ENCODE measurements at places on chromosomes 1 and 21.

DNA sequence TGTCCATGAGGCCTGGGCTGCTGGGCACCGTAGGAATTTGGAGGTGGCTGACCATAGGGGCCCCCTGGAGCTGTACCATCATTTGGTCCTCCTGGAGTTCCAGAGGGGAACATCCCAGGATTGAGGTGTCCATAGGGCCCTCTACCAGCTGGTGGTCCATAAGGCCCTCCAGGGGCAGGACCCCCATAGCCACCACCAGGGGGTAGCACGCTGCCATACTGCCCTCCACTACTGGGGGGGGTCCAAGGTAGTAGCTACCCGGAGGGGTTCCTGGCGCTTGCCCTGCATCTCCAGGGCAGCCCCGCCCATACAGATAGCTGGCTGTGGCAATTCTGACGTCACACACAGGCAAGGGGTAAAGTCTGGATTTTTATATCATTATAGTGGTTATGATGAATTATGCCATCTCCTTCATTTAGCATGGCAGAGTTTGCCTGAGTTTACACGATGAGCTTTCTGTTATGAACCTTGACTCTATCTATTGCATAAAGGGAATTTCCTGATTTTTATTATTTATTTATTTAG is 13.2 kb downstream of the MDM4 start:
- DNase-seq: no peak

DNA sequence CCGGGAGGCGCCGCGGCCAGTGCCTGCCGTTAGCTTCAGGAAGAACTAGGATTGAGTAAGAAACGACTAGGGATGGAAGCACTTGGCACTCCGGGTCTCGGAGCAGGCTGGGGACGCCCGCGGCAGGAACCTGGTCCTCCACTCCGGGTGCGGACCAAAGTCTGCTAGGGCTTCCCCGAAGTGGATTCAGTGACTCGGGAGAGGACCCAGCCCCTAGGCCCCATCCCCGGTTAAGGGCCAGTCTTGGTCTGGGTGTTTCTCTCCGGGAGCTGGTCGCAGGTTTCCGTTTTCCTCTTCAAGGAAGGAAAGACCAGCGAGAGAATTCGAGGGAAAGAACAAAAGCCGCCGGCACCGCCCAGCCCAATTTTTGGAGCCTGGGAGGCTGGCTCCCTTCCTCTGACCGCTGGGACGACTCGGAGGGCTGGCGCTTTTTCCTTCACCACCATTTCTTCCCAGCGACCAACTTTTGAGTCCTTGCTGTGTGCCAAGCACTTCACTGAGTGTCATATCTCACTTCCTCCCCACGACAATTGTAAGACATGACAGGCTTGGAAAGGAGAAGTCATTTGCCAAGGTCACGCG is 16.8 kb upstream of the STMN1 start:
- DNase-seq: peak; percentile 50

GRCh38 chr1:179036844-179037465 is 11.3 kb downstream of the FAM20B start:
- DNase-seq: no peak

DNA sequence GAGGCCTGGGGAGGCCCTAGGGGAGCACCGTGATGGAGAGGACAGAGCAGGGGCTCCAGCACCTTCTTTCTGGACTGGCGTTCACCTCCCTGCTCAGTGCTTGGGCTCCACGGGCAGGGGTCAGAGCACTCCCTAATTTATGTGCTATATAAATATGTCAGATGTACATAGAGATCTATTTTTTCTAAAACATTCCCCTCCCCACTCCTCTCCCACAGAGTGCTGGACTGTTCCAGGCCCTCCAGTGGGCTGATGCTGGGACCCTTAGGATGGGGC is 5.2 kb downstream of the ELF3 start:
- no peak for DNase-seq

DNA sequence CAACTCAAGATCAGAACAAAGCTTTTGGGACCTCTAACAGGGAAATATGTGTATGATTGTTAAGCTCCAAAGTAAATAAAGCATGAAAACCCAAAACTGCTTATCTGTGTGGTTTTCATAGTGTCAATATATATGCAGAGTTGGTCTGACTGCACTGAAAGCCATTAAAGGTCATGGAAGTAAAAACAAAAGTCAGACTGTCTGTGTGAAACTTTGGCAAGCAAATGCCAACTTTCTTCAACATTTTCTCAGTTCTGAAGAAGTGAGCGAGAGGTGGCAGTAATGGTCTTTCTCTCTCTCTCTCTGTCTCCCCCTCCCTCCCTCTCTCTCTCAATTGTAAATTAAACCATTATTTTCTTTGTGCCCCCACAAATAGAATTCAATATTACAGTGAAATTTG is 100.1 kb upstream of the S1PR1 start:
- no peak for DNase-seq

DNA sequence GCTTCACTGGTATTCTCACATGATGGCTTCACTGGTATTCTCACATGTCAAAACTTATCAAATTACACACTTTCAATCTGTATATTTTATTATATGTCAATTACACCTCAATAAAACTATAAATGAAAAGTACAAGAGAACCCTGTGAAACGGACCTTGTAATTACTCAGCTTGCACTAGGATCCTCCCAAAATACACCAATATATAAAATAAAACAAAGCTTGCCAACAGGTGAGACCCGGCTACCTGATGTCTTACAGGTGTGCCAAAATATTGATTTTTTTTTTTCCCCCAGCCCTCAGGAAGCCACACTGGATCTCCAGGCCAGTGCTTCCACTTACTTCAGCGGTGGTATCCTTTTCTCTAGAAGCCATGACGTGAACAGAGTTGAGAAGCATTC is 22.9 kb downstream of the PIK3C2B start:
- no peak for DNase-seq

- no peak for DNase-seq
These were observed 62.4 kb upstream of the VAV3 start for GRCh38 chr1:108027389-108027788.

GRCh38 chr1:109832945-109833344 is 69.2 kb upstream of the EPS8L3 start:
- DNase-seq: peak; percentile 14

GRCh38 chr1:162899422-162900146 is 38.6 kb upstream of the CCDC190 start:
- DNase-seq: no peak

- DNase-seq: no peak
These were observed 27.0 kb downstream of the RUNX3 start for GRCh38 chr1:24903011-24903461.

DNA sequence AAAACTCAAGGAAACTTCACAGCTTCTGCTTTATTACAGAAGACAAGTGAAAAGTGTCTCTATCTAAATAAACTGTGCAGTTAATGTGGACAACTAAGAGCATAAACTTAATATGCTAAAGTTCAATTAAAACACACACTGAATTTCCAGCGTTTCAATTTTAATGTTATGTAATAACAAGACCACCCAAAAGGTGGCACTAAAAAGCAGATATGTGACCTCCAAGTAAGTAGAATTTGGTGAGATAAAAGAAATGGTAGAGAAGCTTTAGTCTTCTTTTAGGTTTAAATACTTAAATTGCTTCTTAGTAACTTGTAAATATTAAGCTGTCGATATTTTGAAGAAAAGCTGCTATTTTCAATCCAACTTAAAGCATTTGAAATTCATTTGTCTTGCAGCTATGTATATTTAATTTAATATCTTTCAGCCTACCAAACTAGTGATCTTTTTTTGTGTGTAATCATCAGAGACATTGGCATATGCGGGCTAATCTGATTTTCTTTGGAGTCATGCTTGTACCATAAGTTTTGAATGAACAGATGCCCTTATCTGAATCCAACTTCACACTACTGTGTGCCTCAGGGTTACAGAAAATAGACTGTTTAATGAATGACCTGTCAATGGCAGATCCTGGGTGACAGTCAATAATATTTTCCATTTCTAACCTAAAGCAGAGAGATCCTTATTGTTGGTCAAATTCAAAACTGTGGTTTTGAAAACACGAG is 36.5 kb upstream of the ADAMTS1 start:
- DNase-seq: no peak

DNA sequence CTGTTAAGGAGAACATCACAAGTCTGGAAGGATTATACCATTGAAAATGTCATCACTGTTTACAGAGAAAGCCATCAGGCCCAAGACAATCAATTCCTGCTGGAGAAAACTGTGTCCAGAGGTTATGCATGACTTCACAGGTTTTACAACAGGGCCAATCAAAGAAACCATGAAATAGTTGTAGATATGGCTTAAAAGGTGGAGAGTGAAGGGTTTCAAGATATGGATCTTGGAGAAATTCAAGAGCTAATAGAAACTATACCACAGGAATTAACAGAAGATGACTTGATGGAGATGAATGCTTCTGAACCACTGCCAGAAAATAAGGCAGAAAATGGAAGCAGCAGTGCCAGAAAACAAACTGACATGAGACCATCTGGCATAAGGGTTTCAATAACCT is 30.2 kb downstream of the USP1 start:
- DNase-seq: no peak

GRCh38 chr1:7641587-7642417 is 129.3 kb upstream of the VAMP3 start:
- DNase-seq: no peak

- no peak for DNase-seq
These were observed 1.1 kb upstream of the POMGNT1 start for GRCh38 chr1:46199233-46199749.

DNA sequence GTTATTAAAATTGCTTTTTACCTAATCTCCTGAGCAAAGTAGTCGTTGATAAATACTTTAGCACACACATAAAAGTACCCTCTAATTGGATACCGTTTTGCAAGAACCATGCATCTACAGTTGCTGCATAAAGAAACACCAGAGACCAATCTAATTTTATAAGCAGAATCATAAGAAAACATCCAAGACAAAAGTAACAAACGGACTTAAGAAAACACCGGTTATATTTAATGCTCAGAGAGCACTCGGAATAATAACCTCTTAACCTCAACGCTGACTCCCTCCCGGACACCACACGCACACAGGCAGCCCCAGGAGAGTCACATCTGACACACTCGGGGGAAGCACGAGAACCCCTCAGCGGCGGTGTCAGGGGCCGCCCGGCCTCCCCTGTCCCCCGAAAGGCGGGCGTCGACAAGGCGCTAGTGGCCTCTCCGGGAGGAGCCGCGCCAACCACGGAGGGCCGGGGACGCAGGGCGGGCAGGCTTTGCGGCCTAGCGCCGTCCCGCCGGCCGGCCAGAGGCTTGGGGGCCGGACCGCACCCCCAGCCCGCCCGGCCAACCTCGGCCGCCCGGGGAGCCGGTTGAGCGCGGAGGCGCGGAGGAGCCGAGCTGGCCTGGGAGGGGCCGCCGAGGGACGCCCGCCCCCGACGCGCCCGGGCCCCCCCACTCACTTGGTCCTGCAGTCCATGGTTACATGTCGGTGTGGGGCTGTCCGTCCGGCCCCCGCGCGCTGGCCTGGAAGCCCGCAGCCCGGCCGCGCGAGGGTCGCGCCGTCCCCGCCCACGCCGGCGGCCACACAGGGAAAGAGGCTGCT is 606 bp downstream of the DENND1B start:
- DNase-seq: peak; percentile 74

DNA sequence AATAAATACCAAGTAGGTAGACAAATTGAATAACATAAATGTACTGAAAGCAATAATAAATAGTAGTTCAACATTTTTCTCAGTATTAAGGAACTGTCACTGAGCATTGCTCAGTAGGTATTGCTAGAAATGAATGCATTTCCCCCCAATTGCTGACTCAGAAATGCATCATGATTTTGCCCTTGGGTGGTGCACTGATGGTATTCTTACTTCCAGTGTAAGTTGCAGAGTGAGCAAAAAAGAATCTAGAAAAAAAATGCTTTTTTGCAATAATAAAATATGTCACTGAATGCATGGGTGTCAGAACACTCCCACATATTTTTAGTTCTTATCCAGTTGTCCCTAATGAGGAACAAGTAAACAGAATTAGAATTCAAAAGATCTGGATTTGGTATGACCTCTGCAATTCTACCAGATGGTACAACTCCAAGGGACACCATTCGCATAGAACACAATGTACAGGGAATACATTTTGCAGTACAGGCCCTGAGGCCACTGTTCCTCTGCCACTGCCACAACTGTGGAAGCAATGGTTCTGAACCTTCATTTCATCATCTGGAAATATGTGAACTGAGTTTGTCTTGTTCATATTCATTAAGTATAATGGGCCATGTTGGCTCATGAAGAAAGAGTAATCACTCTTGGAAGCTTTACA is 78.0 kb downstream of the ATP6V1G3 start:
- DNase-seq: no peak

DNA sequence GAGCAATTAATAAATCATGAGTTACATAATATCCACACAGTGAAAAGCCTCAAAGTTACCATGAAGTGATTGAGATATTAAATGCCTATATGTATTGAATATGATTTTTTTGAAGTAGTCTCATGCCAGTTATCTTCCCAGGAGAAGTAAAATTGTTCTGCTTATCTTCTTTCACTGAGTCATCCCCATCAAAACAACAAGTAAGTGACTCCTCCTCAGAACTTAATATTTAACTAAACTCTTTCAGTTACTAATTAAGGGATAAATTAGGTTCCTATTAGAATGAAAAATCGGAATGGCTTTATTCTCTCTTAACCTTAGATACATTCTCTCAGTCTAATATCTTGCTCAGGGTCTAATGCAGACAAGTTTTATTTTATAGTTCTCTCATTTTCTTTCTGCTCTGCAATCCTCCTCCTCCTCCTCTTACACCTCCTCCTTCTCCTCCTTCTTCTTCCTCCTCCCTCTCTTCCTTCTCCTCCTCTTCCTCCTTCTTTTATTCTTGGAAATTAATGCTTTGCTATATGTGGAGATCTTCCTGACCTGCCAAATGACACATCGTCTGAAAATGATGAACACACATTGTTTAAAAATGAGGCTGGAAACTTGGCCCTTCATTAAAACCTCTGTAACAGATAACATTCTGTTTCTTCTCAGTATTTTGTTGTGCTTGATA is 110.9 kb downstream of the RUNX1 start:
- DNase-seq: no peak

GRCh38 chr1:180981596-180982387 is 40.9 kb downstream of the STX6 start:
- peak; percentile 49 for DNase-seq

- no peak for DNase-seq
These were observed 519.2 kb upstream of the ZP4 start for GRCh38 chr1:238409932-238410331.

DNA sequence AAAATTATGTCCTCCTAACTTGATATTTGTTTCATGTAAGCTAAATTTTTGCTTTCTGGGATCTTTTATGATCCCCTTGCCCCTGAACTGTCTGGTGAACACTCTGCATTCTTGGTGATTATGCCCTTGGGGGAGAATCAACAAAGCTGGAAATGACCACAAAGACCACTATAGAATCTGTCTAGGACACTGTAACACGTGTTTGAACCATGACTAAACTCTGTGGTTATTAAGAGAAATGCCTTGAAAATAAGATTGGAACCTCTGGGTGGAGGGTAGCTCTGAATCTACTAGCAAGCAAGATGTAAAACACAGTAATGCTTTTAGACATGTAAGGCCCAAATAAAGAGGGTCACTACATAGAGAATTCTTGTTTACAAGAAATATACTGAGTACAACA is 237.5 kb downstream of the HMCN1 start:
- DNase-seq: no peak
